ENCODE measurements at places on chromosomes 7 and 10. TPM values are rescaled to one million over a fixed set of nuclear protein-coding genes. Genes with fewer than 3 reads are reported as not detected.

DNA sequence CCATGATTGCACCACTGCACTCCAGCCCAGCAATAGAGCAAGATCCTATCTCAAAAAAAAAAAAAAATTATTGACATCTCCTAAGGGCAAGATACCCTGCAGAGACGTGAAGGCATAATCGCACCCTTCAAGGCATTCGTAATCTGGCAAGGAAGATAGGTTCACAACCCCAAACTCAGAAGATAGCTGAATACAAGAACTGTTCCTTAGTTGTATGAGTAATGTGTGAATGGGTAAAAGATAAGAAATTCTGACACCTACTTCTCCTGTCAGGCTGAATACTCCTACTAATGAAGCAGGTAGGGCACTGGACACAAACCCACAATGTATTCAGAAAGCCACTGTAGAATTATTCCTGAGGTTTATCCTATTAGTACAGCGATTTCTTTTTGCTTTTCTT is 882.4 kb upstream of the AUTS2 start:
- H3K4me1 ChIP-seq: peaks cover 7% of the 10 kb centered on the region
- H3K4me3 ChIP-seq: no peak overlapping the region
- H3K27ac ChIP-seq: no peak overlapping the region
- no peaks in the 10 kb centered on the region for H3K27me3 ChIP-seq

DNA sequence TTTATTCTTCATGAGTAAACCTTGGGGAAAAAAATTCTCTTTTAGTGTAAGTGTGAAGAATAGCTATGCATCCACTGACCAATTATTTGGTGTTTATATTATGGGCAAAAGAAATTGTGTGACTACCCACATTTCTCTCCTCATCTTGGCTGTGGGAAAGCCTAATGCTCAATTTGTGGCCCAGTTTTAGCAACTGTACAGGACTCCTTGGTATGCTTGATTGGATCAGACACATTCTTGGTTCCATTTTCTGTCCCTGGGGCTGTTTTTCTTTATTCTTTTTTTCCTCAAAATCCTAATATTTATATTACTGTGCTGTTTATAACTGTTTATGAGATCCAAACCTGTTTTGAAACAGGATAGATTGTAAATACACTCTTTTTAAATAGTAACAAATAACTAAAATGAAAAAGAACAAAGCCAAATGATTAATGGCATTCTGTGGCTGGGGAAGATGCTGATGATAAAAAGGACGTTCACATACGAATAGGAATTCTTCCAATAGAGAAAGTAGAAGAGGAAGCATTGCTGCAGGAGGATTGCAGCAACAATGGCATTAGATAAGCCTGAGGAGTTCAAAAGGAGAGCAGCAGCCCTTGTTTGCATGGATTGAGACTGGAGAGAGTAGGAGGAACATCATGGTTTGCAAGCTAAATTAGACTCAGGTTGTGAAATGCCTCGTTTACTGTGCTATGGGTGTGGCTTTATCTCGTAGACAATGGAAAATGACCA is 580.5 kb downstream of the INHBA start:
- DNase-seq: no peak
- no peaks in the 10 kb centered on the region for H3K27me3 ChIP-seq
- no peak overlapping the region for H3K27ac ChIP-seq
- H3K36me3 ChIP-seq: no peaks in the 10 kb centered on the region

Gene CHAT
- 3.3 TPM for total RNA-seq

Gene KIAA1217
- 10.5 TPM for total RNA-seq

Gene TUBAL3
- total RNA-seq: not detected

GRCh38 chr10:62860946-62861345 is 44.8 kb upstream of the EGR2 start:
- H3K27me3 ChIP-seq: no peaks in the 10 kb centered on the region
- peak; percentile 14 for DNase-seq
- H3K4me3 ChIP-seq: peak overlapping the region; percentile 68
- H3K36me3 ChIP-seq: no peaks in the 10 kb centered on the region
- no peak overlapping the region for H3K27ac ChIP-seq

DNA sequence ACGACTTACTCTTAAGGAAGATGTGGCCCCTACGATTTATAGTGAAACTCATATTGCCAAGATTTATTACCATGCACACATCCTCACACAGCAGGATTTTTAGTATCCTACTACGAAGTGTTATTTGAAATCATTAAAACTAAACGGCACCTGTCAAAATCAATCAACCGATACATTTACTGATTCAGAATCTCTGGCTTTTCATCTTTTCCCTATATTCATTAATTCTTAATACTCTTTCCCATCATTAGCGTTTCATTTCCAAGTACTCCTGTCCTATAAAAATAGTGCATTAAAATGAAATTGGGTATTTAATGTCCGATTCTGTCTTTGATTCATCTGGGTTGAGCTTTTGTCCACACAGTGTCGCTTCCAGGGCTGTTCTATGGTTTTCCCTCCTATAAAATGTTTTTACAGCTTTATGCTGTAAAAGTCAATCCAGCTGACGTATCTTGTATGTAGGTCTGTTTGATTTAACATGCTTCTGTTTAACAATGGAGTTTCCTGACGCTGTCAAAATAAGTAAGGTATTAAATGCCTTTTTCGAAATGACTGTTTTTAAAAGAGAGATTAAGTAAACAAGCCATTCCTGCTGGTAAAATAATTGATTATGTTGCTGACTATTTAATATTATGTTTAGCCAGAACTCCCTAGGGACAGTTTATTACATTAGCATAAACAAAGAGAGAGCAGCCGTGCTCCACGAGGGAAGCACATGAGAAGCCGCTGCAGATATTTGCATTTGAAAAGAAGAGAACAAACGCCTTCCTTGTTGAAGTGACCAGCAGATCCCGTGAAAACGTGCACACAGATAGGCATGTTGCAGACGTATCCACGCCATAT is 22.3 kb upstream of the SFMBT2 start:
- peak; percentile 14 for DNase-seq
- H3K27ac ChIP-seq: peak overlapping the region; percentile 19
- H3K36me3 ChIP-seq: peaks cover 2% of the 10 kb centered on the region
- H3K4me3 ChIP-seq: peak overlapping the region; percentile 42
- H3K4me1 ChIP-seq: peaks cover 17% of the 10 kb centered on the region

- DNase-seq: no peak
- H3K27ac ChIP-seq: no peak overlapping the region
- peaks cover 29% of the 10 kb centered on the region for H3K36me3 ChIP-seq
- peaks cover 4% of the 10 kb centered on the region for H3K4me1 ChIP-seq
- H3K4me3 ChIP-seq: no peak overlapping the region
Measured at GRCh38 chr7:130560972-130561371, 69.1 kb downstream of the MEST start.

Gene PNLIP
- total RNA-seq: not detected

DNA sequence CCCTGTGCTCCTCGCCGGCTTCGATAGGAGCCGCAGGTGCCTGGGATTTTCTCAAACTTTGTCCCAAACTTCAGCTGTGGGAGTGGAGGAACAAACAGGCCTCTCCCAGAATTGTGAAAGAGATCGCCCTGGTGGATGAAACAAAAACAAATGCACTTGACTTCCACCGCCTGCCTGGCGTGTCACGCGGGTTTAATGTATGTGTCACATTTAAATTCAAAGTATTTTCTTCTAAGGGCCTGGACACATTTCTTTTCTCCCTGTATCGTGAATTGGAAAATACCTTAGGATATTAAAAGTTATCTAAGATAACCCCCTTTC is 694 bp upstream of the WASL start:
- no peaks in the 10 kb centered on the region for H3K36me3 ChIP-seq
- peak overlapping the region; percentile 99 for H3K27ac ChIP-seq
- H3K27me3 ChIP-seq: no peaks in the 10 kb centered on the region
- DNase-seq: no peak
- H3K4me3 ChIP-seq: peak overlapping the region; percentile 100

- no peaks in the 10 kb centered on the region for H3K27me3 ChIP-seq
- DNase-seq: no peak
- H3K36me3 ChIP-seq: peaks cover 5% of the 10 kb centered on the region
- peaks cover 6% of the 10 kb centered on the region for H3K4me1 ChIP-seq
- H3K4me3 ChIP-seq: no peak overlapping the region
Measured at GRCh38 chr7:85737426-85737825, 550.6 kb upstream of the SEMA3D start.

DNA sequence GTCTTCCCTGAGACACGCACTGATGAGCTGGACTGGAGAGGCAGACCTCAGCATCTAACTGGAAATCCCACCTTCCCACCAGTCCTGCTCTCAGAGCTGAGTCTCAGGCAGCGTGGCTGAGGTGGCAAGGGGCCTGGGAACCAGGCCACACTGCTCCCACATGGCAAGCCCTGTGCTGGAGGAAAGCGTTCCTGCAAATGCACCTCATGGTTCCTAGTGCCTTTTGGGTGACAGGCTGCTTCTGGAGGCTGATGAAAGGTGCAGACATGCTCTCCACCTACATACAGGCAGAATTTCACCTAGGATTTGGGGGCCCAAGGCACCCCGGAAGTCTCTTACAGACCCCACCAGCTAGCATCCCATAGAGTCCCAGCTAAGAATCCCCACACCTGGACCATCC is 432.9 kb upstream of the FOXK1 start:
- no peak for DNase-seq
- H3K36me3 ChIP-seq: peaks cover 19% of the 10 kb centered on the region
- H3K27me3 ChIP-seq: no peaks in the 10 kb centered on the region
- H3K4me1 ChIP-seq: peaks cover 12% of the 10 kb centered on the region

DNA sequence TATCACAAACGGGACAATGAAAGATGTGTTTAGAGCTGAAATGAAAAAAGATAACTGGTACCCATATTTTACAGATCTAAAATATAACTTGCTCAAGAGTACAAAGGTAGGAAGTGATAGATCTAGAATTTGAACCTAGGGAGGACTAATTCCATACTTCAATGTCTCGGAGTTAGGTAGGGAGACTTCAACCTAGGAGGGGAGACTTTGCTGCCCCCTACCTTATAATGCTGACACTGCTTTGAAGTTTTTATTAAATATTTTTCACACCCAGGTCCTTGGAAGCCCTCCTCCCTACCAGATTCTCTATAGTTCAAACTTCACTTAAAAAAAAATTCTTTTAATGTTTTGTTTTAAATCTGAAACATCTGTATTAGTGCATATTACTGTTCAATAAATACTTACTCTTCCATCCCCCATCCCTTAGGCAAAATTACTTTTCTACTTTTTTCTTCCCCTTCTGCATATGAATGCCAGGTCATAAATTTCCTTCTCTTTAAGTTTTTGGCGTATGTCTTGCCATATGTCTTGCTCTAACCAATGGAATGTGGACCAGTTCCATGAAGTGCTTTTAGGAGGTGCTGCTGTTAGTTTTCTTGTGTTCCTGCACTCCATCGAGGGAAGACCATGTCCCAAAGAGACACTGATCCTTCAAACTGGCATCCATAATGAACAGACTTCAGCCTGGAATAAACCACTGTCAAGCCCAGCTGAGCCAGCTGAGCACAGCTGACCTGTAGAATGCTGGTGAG is 57.8 kb downstream of the MICU1 start:
- no peaks in the 10 kb centered on the region for H3K27me3 ChIP-seq
- H3K4me3 ChIP-seq: no peak overlapping the region
- H3K36me3 ChIP-seq: peaks cover 11% of the 10 kb centered on the region
- H3K4me1 ChIP-seq: no peaks in the 10 kb centered on the region

Gene ATOH7
- 0.20 TPM for total RNA-seq

Gene UNCX
- total RNA-seq: 2.4 TPM

Gene CNNM1
- 1.6 TPM for total RNA-seq

DNA sequence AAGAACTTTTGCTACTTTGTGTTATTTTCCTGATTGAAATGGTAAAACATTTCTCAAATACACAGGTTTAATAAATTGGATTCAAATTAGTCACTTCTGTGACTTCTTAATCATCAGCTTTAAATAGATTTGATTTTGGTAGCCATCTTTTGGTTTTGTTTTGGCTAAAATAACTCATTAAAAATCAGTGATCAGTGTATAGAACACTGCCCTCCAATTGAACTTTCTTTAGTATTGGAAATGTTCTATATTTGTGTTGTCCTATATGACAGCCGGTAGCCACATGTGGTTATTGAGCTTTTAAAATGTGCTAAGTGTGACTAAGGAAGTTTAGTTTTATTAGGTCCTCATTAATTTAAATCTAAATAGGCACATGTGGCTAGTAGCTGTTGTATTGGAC is 50.4 kb downstream of the GLCCI1 start:
- H3K27ac ChIP-seq: no peak overlapping the region
- H3K36me3 ChIP-seq: peaks cover 12% of the 10 kb centered on the region
- H3K4me1 ChIP-seq: no peaks in the 10 kb centered on the region
- no peak for DNase-seq

DNA sequence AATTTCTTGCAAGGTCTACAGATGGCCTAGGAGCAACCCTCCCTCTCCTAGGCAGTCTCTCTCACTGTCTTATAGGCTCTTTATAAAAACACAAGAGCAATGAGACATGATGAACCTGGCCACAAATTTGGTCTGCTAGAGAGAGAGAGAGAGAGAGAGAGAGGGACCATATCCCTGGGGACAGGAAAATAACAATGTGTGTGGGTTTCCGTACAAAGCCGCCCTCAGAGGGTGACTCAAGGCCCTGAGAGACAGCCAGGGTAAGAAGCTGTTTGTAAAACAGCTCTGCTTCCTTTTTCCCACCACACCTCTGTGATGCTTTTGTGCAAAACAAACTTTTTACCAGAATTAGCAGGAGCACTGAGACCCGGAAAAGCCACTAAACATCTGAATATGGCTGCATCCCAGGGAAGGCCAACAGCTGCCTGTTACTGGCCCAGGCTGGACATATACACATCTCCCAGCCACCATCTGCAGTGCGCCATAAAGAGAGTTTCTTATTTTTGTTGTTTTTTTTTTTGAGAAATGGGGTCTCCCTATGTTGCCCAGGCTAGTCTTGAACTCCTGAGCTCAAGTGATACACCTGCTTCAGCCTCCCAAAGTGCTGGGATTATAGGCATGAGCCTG is 18.4 kb downstream of the GIMAP5 start:
- DNase-seq: no peak
- H3K4me1 ChIP-seq: peaks cover 7% of the 10 kb centered on the region
- H3K36me3 ChIP-seq: no peaks in the 10 kb centered on the region
- H3K27me3 ChIP-seq: peaks cover 22% of the 10 kb centered on the region
- no peak overlapping the region for H3K4me3 ChIP-seq

DNA sequence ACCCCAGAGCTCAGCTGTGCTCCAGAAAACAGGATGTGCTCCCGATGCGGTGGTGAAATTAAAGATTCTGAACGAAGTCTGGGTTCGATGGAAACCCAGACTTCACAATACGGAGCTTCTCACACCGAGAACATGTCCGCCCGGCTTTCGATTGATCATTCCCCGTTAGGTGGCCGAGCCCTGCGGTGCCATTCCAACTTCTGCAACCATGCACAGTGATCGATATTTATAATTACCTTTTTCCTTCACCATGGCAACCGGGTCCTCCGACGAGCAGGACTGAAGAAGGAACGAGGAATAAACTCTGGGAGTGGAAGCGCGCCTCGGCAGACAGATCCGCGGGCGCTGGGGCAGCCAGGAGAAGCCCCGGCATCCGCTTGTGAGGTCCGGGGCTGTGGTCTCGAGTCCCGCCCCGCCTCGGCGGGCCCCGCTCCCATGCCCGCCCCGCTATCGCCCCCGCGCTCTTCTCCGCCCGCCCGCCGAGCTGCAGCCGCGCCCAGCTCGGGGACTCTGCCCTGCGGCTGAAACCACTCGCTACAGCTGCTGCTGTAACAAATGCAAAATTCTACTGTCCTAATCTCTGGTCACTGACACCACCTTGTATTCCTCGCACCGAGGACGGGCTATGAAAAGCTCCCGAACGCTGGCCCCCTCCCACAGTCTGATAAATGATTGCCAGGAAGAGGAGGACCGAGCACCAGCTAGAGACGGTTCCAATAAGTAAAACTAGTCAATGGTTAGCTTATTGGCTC is 26.2 kb downstream of the ABLIM1 start:
- H3K27ac ChIP-seq: peak overlapping the region; percentile 23
- H3K4me1 ChIP-seq: peaks cover 46% of the 10 kb centered on the region
- H3K36me3 ChIP-seq: no peaks in the 10 kb centered on the region
- peak overlapping the region; percentile 90 for H3K4me3 ChIP-seq
- peak; percentile 44 for DNase-seq
